ELR (cell line): ENCODE measurements at places on chromosomes 11 and 22.

GRCh38 chr11:85710917-85711316, 24.9 kb upstream of the CCDC89 start:
- DNase-seq = no peak

- DNase-seq = no peak
Observed at GRCh38 chr11:46845440-46845739, 690 bp downstream of the CKAP5 start.

DNA sequence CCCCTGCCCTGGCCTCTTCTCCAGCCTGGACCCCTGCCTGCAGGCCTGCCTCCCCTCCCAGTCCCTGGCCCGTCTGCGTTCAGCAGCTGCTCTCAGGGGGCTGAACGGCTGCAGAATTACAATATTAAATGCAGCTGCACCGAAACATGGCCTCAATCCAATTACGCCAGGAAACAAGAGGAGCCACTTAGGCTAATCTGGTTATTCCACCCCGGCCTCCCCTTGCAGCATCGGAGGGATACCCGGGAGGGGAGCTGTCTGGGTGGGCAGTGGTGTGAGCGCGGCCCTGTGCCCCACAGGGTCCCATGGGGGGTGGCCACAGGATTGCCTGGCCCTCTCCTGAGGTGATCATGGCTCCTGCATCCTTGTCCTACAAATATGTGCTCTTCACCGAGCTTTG, 42.6 kb downstream of the FLRT1 start:
- no peak for DNase-seq

DNA sequence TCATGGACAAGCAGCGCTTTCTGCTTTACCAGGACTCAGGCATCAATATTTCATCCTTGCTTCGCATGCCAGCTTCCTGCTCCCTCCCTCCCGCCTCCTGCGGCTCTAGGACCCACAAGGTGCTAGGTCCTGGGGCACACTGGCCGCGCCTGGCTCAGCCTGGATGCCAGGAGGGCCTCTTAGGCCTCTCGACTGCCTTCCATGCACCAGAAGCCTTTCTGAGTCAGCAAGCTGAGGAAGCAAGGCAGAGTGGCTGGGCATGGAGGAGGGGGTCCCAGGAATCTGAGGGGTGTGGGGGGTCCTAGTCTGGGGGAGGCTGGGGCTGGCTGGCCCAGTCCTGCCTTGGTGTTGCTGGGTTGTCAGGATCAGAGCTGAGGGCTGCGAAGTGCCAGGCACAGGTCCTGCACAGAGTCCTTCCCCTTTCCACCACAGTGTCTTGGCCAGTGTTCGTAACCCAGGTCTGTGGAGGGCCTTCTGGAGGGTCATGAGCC, 61.0 kb upstream of the THY1 start:
- DNase-seq = no peak
